ENCODE measurements at places on chromosomes 6 and 20.
A peak's percentile ranks its signal among the peaks of the same experiment; 100 is the strongest.

DNA sequence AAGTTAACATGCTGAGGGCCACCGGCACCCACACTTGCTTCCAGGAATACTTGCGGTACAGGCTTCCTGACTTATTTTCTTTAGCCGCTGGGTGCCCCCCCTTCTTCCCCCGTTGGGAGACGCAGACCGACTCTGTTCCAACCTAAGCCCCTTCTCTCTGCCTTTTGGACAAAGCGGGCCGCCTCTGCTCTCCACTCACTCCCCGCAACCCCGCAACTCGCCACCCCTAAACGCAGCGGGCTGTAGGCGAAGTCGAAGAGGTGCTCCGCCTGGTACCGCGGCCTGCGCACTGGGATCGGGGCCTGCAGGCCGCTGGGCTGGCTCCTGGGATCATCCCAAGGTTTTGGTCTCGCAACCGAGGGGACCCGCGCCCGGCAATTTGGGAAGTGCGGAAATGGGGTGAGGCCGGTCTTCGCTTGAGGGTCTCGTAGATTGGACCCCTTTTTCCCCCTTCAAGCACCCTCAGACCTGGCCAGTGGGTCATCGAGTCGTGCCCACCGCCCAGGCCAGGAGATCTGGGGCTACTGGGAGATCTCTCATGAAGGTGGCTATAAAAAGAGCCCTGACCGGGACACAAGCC lies 4.7 kb upstream of the FOXF2 start:
- DNase-seq = no peak

GRCh38 chr6:106426250-106426970 lies 65.9 kb downstream of the CRYBG1 start:
- no peak for DNase-seq

DNA sequence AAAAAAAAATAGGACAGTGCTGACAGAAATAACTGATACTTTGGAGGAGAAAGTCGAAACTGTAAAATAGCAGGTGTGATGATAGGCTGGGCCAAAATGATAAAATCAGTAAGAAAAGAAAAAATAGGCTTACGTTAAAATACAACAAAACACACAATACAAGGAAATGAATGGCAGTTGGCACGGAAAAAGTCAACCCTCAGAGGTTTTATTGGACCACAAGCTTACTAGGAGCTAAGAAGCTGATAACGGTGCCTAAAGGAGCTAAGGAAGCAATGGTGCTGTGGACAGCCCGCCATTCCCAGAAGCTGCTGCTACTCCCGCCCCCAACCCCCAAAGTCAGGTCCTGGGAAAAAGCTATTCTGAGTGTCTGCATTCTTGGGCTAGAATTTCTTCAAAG lies 55.9 kb upstream of the RNF146 start:
- DNase-seq = no peak

DNA sequence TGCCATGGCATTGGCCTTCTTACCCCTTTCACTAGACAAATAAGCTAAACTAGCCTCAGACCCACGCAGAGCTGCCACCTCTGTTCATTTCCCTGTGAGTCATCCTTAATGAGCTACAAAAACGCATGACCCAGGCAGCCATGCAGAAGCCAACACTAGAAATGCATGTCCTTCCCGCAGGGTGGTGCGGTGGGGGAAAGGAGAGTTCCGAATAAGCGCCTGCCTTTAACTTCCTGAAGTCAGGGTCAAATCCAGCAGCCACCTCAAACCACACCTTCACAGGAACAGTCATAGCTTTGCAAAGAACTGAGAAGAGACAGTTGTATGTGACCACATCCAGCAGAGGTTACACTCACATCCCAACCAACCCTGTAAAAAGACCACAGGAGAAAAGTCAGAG lies 40.4 kb downstream of the IRF4 start:
- no peak for DNase-seq

DNA sequence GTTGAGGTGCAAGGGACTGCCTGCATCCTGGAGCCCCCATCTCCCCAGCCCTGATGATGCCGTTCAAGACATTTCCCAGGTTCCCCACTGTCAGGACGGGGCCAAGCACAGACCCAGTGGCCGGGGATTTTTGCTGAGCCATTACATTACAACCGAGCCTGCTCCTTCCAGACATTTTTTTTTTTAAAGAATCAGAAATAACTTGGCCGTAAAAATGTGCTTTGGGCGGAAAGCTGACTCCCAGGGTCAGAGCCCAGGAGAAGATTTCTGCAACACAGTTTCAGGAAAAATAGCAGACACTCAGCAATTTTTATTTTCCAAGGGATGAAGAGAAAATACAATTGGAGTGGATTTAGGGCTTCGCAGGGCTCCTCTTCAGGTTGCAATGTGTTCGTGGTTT lies 87.9 kb downstream of the LRFN2 start:
- DNase-seq = no peak

GRCh38 chr6:31558318-31558625 lies 10.9 kb downstream of the NFKBIL1 start:
- DNase-seq = no peak

- DNase-seq = no peak
Observed at GRCh38 chr6:8943073-8943472, 507.7 kb upstream of the SLC35B3 start.

GRCh38 chr6:20661721-20662120 lies 127.5 kb downstream of the CDKAL1 start:
- DNase-seq = peak; percentile 42

DNA sequence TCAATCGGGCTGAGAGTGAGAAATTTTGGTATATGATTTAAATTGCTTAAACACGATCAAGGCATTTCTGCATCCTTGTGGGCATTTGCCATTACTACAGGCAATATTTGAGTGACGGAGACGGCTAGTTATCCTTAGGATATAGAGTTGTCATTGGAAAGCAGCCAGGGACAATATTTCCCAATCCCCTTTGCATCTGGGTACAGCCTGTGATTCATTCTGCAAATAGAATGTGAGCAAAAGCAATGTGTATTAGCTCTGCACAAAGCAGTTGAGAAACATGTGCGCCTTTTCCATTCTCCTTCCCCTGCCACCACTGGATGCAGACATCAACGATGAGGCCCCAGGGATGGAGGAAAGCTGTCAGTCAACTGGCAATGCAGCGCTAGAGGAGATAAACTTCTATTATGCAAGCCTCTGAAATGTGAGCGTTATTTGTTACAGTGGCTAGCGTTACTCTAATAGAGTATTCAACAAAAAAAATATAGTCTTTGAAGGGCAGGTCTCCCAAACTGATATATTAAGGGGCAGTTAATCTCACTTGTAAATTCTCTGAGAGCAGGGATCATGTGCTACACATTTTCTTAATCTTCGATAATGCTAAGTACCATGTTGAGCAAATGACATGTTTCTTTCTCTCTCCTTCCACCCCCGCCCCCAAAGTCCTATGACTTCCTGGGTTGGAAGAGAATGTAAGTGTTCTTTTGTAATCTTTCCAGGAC lies 37.1 kb upstream of the NCOA3 start:
- DNase-seq = no peak

DNA sequence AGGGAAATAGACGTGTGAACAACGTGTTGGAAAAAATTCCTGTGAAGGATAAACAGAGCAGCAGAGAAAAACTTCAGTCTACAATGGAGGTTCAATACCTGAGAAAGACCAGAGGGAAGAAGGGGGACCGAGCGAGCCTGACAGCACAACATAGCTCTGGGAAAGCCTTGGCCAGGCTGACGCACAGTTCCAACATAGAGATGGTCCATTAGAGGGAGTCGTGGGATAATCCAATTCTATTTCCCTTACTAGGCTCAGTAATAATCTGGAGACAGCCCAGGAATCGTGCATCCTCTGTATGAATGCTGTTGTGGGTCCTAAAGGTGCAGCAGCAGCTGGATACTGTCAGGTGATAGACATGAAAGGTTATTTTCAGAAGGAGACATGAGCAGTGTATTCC lies 370.8 kb upstream of the BTBD3 start:
- DNase-seq = no peak

DNA sequence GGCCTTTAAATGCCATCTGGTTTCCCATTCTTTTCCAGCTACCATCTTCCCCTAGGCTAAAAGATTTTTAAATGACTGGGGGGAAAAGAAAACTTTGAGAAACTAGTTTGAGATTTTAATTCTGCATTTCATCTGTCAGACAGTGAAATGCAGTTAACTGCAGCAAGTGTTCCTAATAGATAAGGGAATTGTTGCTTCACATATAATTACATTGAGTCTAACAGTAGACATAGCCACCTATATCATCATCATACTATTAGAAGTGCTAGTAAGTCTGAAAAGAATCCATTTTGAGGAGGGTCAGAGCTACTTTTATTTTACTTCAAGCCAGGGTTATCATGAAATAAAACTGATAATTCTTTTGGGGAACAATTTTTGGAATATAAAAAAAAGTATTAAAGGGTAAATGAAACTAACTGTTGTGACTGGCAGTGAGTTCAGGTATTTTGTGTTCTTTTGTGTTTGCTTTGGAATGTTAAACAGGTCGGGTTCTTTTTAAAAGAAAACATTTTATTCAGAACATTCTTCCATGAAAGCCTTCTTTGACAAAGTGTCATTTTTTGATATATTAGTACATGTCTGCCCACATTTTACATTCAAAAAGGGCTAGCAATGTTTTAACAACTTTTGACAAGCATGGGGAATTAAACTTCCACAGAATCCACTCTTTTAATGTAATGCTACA lies 170.1 kb downstream of the HS3ST5 start:
- DNase-seq = no peak

DNA sequence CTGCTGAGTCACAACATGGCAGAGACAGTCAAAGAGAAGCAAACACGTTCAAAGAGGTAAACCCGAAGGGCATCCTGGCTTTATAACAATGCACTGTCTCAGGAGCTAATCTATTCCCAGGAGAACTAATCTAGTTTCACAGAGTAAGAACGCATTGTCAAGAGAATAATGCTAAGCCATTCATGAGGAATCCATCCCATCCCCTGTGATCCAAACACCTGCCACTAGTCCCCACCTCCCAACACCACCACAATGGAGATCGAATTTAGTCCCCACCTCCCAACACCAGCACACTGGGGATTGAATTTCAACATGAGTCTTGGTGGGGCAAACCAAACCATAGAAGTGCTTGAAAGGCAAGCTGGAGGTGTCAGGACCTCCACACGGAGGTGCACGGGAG lies 231.5 kb upstream of the ID4 start:
- peak; percentile 47 for DNase-seq
